EH (cell line): ENCODE measurements at places on chromosomes 12 and 14.

GRCh38 chr14:71613168-71613567 is 319.1 kb upstream of the RGS6 start:
- DNase-seq = no peak

GRCh38 chr12:46483572-46484395 is 111.2 kb upstream of the SLC38A2 start:
- peak; percentile 48 for DNase-seq

DNA sequence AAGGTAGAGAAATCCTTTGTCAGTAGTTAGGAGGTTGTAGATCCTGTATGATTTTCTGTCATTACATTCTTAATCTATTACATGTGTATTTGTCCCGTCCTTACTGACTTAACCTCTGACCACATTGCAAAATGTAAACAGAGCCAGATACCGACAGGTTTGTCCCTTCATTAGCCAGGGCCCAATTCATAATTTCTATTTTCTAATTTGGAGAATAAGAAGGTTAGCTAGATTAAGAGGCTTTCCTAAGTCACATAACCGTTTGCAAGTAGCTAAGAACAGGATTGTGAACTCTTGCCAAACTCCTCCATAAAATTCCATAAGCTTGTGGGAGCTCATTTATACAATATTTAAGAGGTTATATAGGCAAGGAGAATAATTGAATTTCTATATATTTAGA is 352.6 kb downstream of the RAD51B start:
- DNase-seq = no peak

- no peak for DNase-seq
Observed at GRCh38 chr14:59707778-59708561, 131.4 kb upstream of the CCDC175 start.

- no peak for DNase-seq
Observed at GRCh38 chr14:72423957-72424356, 469.9 kb downstream of the DPF3 start.

DNA sequence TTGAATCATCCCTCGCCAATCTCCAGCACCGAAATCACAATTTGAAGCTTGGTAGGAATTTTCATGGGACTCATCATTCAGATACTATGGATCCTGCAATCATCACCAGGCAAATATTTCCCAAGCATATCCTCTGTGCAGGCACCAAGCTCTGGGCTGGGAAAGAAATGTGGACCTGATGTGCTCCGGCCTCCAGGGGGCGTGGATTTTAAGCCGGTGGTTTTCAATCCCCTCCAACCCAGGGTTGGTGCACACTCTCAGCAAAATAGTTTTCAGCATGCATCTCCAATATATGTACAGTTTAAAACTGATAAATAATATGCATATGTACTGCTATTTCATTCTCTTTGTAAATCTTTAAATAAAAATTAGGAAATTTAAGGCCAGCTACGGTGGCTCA is 98.9 kb downstream of the RBM19 start:
- DNase-seq = peak; percentile 42

DNA sequence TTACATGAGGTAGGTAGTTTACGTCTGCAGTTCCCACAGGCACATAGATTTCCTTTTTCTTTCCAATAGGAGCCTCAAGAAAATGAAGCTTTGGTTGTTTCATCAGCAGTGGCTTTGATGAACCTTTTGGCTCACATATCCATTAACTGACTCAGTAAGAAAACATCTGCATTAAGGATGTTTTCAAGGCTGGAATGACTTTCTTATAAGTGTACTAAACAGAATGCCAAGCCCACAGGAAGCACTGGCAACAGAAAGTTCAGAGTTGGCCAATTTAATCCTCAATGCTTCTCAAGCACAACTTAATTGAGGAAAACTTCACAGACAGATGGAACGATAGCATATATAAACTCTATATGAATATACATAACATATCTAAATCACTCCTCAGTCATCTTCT is 63.5 kb downstream of the ST8SIA1 start:
- DNase-seq = peak; percentile 88

DNA sequence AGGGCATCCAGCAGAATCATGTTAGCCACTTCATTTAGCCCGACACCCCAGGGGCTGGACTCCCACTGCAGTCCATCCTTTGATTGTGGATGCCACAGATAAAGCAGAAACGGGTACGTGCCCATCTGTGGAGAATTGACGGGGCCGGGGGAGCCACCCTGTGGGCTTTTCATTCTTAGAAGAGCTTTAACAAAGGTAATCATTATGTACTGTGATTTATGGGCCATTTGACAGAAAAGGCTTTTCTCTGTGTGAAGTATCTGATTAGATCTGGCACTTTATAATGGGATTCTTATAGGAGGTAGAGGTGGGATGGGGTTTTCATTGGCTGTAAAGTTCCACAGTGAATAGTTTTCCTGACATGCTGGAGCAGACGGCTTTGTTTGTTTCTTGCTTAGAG is 40.4 kb downstream of the AACS start:
- no peak for DNase-seq

GRCh38 chr12:62834971-62835547 is 99.9 kb downstream of the PPM1H start:
- peak; percentile 70 for DNase-seq

- DNase-seq = no peak
Observed at GRCh38 chr12:107228076-107228475, 134.7 kb upstream of the CRY1 start.

GRCh38 chr12:32083489-32083888 is 23.2 kb upstream of the BICD1 start:
- DNase-seq = peak; percentile 89

- no peak for DNase-seq
Observed at GRCh38 chr14:35503646-35504045, 30.3 kb upstream of the INSM2 start.

GRCh38 chr14:65419593-65420252 is 7.2 kb downstream of the FUT8 start:
- DNase-seq = no peak

DNA sequence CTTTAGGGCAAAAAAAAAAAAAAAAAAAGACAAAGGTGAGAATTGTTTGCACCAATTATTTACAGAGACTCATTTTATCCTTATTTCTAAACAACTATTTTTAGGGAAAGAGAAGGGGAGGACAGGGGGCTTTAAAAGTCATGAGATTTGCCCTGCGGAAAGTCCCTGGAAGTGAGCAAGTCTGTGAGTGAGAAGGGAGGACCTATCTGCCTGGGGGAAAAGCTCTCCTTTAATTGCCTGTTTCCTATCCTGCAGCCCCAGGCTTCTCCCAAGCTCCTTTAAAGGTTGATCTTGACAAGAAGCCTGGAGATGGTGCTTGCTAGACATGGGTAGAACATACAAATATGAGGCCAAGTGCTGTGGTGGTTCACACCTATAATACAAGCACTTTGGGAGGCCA is 8.3 kb upstream of the CHST11 start:
- no peak for DNase-seq

GRCh38 chr14:63854330-63854729 is 1.5 kb downstream of the SYNE2 start:
- DNase-seq = no peak

DNA sequence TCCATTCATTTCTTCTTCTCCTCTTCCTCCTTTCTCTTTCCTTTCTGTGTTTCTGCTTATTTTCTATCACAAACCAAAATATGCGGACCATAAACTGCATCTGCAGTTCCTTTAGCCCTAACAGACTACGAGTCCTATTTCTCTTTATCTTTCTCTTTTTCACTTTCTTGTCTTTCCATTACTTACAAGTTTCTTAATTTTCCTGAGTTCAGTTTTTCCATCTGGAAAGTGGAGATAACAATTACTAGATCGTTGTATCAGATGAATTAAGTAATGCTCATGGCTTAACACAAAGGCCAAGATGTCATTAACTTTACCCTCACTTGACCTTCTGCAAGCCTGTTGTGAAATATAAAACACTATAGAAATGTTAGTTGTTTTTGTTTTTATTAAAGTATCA is 983 bp upstream of the COPS7A start:
- no peak for DNase-seq

DNA sequence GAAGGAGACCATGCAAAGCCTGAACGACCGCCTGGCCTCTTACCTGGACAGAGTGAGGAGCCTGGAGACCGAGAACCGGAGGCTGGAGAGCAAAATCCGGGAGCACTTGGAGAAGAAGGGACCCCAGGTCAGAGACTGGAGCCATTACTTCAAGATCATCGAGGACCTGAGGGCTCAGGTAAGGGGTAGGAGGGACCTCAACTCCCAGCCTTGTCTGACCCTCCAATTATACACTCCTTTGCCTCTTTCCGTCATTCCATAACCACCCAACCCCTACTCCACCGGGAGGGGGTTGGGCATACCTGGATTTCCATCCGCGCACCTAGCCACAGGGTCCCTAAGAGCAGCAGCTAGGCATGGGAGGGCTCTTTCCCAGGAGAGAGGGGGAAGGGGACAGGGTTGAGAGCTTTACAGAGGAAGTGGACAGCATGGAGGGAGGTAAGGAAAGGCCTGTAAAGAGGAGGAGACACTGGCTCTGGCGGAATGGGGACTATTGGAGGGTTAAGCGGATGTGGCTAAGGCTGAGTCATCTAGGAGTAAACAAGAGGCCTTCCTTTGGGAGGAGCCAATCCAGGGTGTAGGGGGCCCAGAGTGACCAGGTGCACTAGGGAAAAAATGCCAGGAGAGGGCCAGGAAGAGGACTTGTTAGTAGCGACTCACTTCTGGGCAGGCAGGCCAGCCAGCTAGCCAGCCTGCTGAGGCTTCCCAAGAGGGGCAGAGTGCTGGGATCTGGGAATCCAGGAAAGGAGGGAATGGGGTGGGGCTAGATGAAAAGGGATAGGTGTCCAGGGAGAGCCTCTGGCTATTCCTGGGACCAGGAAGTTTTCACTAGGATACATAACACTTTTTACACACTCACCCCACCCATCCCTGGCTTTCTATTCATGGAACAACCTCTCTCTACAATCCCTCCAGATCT is 754 bp downstream of the KRT18 start:
- DNase-seq = peak; percentile 97

DNA sequence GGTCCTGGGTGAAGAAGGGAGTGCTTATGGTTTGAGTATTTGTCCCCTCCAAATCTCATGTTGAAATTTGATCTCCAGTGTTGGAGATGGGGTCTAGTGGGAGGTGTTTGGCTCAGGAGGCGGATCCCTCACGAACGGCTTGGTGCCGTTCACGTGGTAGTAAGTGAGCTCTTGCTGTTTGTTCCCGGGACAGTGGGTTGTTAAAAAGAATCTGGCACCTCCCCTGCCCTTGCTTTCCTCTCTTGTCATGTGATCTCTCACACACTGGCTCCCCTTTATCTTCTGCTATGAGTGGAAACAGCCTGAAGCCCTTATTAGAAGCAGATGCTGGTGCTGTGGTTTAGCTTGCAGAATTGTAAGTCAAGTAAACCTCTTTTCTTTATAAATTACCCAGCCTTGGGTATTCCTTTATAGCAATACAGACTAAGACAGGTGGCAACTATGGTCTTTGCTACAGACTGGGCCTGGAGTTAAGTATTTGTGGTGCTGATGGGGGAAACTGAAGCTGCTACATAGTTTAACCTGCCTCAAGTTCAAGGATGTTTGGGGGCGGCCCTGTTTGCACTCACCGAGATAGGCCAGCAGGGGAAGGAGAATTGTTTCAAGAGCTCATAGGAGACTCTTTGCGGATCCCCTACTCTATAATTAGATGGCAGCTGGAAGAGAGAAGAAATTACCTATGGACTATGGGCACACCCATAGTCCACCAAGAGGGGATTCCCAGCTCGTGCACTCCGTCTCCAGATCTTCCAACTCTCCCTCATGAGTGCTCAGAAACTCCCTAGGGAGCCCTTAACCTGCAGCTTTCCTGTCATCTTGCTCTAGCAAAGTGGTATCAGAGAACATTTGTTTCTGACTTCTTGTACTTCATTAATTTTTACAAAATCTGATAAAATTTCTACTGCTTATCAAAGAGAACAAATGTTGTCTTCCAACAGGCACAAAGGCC is 164.6 kb downstream of the SLC15A5 start:
- peak; percentile 3 for DNase-seq

DNA sequence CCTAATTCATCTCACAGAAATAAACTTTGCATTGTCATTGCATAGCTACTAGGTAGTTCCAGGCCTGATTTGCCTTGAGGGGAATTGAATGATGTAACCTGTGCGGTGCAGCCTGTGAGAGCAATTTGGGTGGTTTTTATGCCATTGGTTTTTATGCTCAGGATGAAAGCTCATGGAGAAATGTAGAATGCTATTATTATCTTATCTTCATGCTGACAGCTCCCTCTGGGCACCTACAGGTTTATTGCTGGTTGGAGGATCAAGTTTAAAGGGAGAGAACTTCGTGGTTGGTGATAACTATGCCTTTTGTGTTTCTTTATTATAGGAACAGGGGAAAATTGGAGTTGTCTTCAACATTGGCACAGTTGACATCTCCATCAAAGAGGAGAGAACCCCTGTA is 547.9 kb downstream of the DIO2 start:
- DNase-seq = no peak

DNA sequence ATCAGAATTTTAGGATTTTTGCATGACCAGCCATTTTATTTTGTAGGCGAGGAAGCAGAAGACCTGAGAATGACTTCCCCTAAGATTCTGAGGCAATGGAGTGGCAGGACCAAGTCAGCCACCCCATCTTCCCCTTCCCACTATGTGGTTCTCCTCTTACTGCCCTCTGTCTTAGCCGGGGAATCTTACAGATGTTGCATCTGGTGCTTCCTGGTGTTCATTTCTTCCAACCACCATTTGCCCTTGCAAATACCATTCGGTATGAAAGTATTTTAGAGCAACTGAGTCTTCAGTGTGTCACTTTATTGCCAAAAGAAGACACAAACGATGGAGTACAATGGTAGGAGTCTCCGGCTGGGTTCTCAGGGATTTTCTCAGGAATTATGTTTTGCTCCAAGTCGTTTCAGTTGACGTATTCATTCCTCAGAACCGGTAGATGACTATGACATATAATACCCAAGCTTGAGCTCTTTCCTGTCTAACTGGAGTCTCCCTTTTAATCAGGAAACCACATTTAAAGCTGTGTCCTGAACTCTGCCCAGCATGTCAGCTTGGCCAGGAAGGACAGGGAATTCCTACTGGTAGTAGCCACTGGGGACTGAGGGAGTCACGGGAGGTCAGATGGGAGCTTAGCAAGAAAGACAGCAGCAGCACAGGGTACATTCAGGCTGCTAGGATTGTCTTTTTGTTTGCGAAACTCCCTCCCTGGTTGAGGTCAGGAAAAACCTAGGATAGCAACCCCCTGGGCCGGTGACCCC is 87.0 kb downstream of the SAMD4A start:
- peak; percentile 90 for DNase-seq
